ENCODE measurements at places on chromosomes 3 and 15.

DNA sequence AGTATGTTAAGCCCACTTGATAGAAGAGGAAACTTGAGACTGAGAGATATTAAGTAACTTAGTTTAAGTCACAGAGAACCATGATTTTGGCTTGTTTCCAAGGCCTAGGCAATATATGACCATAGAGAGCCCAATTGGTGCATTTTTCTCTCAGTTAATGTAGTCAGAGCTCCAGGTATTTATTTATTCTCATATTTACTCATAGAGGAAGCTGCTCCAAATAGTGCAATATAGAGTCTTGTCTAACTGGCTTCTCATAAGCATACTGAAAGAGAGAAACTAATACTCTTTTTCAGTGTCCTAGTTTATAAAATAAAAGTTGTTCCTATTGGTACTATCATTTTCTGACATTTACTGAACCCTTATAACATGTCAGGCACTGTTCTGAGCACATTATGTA lies 15.2 kb downstream of the TRNT1 start:
- DNase-seq, result no peak

- DNase-seq, result no peak
Measured at GRCh38 chr3:129248286-129248979, 973 bp upstream of the COPG1 start.

DNA sequence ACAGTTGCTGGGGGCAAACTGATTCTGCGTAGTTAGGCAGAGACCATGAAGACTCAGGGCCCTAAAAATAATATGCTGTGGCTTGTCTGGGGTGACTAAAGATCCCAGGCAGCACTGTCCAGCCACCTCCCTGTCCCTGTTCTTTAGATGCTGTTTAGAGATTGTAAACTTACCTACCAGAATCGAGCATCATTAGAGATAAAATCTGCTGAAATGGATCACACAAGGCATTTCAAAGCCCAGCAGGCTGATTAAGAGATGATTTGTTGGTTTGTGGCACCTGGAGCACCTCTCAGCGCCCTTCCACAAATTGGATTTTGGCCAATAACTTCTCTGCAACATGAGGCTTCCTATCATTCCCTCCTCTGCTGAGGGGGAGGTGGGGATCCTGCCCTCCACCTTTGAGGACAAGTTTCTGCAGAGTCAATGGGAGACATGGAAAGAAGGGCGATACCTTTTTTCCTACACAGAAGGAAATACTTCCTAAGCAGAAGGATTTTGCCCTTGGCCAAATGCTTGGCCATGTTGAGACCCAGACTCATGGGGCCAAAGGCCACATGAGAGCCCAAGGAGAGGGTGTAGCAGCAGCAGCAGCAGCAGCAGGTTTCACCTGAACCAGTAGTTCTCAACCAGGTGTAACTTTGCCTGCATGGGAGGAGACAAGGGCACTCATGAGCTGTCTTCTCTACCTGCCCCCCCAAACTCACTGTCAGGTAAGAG lies 37.5 kb downstream of the SEMA5B start:
- DNase-seq, result no peak

DNA sequence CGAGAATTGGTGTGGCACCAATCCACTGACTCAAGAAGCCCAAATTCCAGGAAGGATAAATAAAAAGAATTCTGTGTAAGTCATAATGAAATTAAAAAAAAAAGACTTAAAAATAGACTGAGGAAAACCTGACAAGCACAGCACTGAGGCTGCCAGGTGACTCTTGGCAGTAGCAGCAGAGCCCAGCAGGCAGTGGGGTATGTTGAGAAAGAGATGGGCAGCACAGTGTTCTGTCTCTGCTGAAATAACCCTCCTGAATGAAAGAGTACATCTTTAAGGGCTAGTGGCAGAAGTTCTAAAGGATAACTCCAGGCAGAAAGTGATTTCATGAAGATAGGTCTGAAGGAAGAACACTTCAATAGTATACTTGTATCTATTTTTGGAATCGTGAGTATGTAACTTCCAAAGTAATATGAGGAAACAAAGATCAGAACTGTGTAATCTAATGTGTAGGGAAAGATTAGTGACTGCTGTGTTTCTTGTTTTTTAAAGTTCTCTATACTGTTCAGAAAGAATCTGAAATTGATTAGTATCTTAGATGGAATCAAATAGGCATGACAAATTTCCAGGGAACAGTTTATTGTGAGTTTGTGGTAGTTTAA lies 75.9 kb downstream of the RAB7A start:
- DNase-seq, result no peak

- DNase-seq, result no peak
Measured at GRCh38 chr15:48914717-48915116, 36.8 kb downstream of the EID1 start.

GRCh38 chr3:52704611-52705437 lies 767 bp downstream of the GLT8D1 start:
- no peak for DNase-seq

DNA sequence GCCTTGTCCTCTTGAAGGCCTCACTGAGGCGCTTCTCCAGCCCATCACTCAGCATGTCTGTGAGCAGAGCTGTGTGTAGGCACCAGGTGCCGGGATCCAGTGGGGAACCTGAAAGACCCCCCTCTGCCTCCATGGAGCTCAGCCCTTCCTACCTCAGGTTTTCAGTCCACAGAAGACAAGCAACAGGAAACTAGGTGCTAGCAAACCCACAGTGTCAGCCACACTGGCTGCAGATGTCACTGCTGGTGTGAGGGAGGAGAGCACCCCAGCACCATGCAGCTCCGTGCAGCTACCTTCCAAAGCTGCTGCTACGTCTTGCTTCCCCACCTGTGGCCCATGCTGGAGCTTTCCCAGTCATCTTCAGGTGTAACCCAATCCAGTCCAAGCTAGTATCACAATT lies 17.9 kb downstream of the PSTPIP1 start:
- no peak for DNase-seq

DNA sequence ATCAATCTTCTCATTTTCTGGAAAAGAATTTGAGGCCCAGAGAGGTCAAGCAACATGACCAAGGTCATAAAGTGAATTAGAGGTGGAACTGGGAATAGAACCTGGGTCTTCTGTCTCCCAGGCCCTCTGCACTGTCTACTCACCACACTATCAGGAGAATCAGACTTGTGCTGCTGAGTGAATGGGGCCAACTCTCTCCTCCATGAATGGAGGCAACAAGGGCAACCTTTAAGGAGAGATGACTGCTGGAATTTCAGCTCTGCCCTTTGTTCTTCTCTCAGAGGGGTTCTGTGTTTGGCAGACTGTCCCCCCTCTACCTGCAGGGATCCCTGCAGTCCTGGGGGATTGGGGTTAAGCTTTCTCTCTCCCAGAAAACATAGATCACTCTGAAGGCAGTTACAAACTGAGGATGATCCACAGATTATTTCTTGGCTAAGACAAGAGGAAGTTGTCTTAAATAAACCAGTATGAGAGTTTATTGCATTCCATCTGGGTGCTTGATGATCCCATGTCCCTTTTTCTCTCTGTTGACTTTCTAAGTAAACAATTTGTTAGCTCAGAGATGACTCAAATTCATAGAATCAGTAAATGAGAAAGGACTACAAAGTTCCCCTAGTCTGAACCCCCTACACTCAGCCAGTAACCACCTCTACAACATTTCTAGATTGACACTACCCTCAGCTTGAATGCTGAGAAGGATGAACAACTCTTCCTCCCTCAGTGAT lies 99.0 kb upstream of the LIPC start:
- DNase-seq, result peak; percentile 63

DNA sequence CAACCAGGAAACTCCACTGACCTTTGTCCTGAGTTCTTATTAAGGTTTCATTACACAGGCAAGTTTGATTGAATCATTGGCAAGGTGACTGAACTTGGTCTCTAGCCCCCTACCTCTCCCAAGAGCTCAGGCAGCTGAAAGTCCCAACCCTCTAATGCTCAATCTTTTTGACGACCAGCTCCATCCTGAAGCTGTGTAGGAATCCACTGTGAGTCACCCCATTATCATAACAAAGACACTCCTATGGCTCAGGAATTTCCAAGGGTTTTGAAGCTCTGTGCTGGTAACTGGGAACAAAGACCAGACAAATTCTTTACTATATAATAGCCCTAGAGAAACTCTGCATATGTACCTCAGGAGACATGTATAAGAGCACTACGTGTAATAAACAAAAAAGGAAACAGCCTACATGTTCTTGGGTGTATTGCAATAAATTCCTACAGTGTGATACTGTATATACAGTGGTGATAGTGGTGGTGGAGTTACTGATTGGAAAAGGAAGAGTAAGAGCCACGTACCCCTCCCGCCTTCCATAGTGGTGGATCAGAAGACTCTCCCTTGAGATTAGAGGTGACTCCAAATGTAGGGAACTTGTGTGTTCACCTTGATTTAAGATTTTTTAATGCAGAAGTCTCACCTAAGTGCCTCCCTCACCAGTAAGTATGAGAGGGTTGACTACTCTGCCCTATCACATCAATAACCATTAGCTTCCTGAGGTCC lies 116.6 kb downstream of the ST8SIA2 start:
- DNase-seq, result no peak

Data from epithelial cell of prostate (primary cell).